ENCODE measurements at places on chromosomes 5 and 9. TPM values are rescaled to one million over a fixed set of nuclear protein-coding genes. Genes with fewer than 3 reads are reported as not detected.

DNA sequence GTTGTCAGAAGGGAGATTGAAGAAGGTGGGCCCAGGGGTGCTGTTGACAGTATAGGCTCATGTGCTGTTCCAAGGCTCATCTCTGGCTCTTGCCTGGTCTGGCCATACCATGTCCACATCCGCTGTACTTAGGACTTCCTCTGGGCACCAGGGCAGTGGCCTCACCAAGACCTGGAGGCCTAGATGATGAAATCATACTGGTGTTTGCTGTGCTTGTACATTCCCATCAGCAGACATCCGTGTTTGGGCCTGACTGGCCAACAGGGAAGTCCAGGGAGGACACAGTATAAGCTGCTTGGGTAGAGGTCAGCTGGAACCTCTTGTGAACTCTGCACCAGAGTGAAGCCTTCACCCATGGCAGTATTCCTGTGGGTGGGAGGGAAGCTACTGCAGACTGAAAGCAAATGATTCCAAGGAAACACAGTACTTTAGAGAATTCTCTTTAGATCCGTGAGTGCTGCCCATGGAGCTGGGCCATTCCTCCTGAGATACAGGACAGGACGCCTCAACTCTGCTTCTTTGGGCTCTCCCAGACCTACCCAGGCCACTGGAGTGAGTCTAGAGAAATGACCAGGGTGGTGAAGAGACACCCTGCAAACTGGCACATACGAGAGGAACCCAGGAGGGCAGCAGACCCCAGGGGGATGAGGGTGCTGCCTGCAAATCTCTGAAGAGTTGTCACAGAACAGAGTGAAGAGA is 22.5 kb downstream of the POLR1E start:
- H3K4me3 ChIP-seq: no peak overlapping the region
- H3K27me3 ChIP-seq: no peaks in the 10 kb centered on the region
- no peaks in the 10 kb centered on the region for H3K4me1 ChIP-seq
- H3K36me3 ChIP-seq: peaks cover 16% of the 10 kb centered on the region
- DNase-seq: no peak

- peaks cover 2% of the 10 kb centered on the region for H3K4me1 ChIP-seq
- H3K27ac ChIP-seq: no peak overlapping the region
- H3K27me3 ChIP-seq: no peaks in the 10 kb centered on the region
- H3K4me3 ChIP-seq: no peak overlapping the region
- DNase-seq: no peak
Measured at GRCh38 chr5:65832603-65833228, 93.7 kb upstream of the ERBIN start.

GRCh38 chr5:8094304-8094703 is 225.4 kb downstream of the MTRR start:
- no peak overlapping the region for H3K4me3 ChIP-seq
- H3K4me1 ChIP-seq: no peaks in the 10 kb centered on the region
- no peaks in the 10 kb centered on the region for H3K36me3 ChIP-seq
- H3K27ac ChIP-seq: no peak overlapping the region

- H3K4me1 ChIP-seq: peaks cover 3% of the 10 kb centered on the region
- no peaks in the 10 kb centered on the region for H3K27me3 ChIP-seq
- no peak overlapping the region for H3K27ac ChIP-seq
- no peak for DNase-seq
- H3K4me3 ChIP-seq: no peak overlapping the region
- H3K36me3 ChIP-seq: no peaks in the 10 kb centered on the region
Measured at GRCh38 chr9:107190061-107190935, 92.8 kb upstream of the RAD23B start.

DNA sequence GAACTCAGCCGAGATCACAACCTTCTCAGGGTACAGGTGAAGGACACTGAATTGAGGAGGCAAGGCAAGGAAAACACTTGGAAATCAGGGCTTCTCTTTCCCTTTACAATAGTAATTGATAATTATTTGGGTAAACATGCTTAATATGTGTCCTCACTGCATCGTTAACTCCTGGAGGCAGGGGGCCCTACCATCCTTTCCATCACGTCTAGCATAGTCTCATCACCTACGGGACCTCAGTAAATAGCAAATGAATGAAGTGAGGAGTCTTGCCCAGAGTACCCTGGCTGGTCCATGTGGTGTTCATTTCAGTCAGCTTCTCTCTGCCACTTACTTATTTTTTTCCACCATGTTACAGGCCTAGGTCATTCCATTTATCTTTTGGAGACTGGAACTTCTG is 2.3 kb downstream of the F2RL1 start:
- H3K27ac ChIP-seq: no peak overlapping the region
- no peak overlapping the region for H3K4me3 ChIP-seq
- H3K36me3 ChIP-seq: no peaks in the 10 kb centered on the region
- no peak for DNase-seq
- peaks cover 6% of the 10 kb centered on the region for H3K4me1 ChIP-seq
- 0 out of 2 replicates have a peak, but pooled peaks cover 5% of the 10 kb centered on the region for H3K27me3 ChIP-seq

DNA sequence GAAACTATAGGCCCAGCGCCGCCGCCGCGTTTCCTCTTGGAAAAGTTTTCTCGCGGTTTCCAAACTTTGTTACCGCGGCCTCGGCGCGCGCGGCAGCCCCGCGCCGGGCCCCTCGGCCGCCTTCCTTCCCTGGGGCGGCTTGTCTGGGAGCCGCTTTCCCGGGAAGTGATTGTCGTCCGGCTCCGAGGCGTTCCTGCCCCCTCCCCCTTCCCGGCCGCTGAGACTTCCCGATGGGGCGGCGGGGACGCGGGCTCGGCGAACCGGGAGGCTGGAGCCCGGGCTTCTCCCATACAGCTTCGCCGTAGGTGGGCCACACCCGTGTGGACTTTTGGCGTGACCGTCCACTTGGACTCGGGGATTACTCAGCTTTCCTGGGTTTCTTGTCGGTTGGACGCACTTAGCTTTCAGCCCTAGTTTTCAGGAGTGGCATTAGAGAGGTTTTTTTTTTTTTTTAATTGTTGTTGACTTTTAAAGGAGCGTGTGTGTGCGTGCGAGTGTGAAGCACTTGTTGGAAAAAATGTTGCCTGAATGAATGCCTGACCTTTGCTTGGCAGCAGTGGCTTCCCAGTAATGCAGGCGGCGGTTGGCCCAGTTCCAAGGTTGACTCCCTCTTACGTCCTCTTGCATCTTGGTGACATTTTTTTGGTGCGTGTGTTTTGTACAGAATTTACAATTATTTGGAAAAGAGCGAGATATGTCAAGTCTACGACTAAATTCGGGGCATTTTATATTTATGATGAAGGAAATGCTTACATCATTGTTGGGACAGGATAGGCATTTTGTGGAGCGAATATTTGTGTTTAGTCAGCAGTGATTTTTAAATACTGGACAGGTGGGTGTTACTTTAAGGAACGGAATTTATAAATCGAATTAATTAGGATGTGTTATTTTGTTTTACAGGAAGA is 821 bp downstream of the CTNNA1 start:
- H3K4me3 ChIP-seq: peak overlapping the region; percentile 91
- peaks cover 11% of the 10 kb centered on the region for H3K4me1 ChIP-seq
- DNase-seq: peak; percentile 68
- H3K27me3 ChIP-seq: no peaks in the 10 kb centered on the region

GRCh38 chr5:76528547-76529331 is 94.5 kb downstream of the F2RL2 start:
- no peak overlapping the region for H3K4me3 ChIP-seq
- no peak for DNase-seq
- H3K27me3 ChIP-seq: no peaks in the 10 kb centered on the region
- no peak overlapping the region for H3K27ac ChIP-seq
- H3K4me1 ChIP-seq: no peaks in the 10 kb centered on the region

- no peak overlapping the region for H3K4me3 ChIP-seq
- H3K36me3 ChIP-seq: no peaks in the 10 kb centered on the region
- H3K27ac ChIP-seq: no peak overlapping the region
- H3K27me3 ChIP-seq: no peaks in the 10 kb centered on the region
Measured at GRCh38 chr9:110290001-110290400, 33.7 kb upstream of the TXN start.

- no peak overlapping the region for H3K27ac ChIP-seq
- H3K4me3 ChIP-seq: no peak overlapping the region
- no peak for DNase-seq
- H3K4me1 ChIP-seq: peaks cover 2% of the 10 kb centered on the region
- 0 out of 2 replicates have a peak, but pooled peaks cover 2% of the 10 kb centered on the region for H3K36me3 ChIP-seq
- no peaks in the 10 kb centered on the region for H3K27me3 ChIP-seq
Measured at GRCh38 chr5:134584662-134585061, 48.0 kb downstream of the SAR1B start.

- no peak for DNase-seq
- H3K36me3 ChIP-seq: no peaks in the 10 kb centered on the region
- no peaks in the 10 kb centered on the region for H3K27me3 ChIP-seq
- no peak overlapping the region for H3K4me3 ChIP-seq
- H3K4me1 ChIP-seq: no peaks in the 10 kb centered on the region
- no peak overlapping the region for H3K27ac ChIP-seq
Measured at GRCh38 chr9:20702570-20702969, 18.5 kb downstream of the FOCAD start.

GRCh38 chr9:68975365-68976043 is 38.4 kb downstream of the PRKACG start:
- H3K27ac ChIP-seq: no peak overlapping the region
- H3K4me3 ChIP-seq: no peak overlapping the region
- H3K36me3 ChIP-seq: no peaks in the 10 kb centered on the region
- DNase-seq: no peak
- no peaks in the 10 kb centered on the region for H3K4me1 ChIP-seq
- no peaks in the 10 kb centered on the region for H3K27me3 ChIP-seq

GRCh38 chr5:73623901-73624404 is 2.0 kb upstream of the ARHGEF28 start:
- H3K27ac ChIP-seq: no peak overlapping the region
- peaks cover 19% of the 10 kb centered on the region for H3K27me3 ChIP-seq
- DNase-seq: no peak
- H3K4me3 ChIP-seq: no peak overlapping the region
- no peaks in the 10 kb centered on the region for H3K4me1 ChIP-seq

- H3K27ac ChIP-seq: no peak overlapping the region
- H3K36me3 ChIP-seq: no peaks in the 10 kb centered on the region
- no peaks in the 10 kb centered on the region for H3K27me3 ChIP-seq
Measured at GRCh38 chr9:28413471-28413870, 840.2 kb upstream of the C9orf72 start.

- H3K4me1 ChIP-seq: peaks cover 4% of the 10 kb centered on the region
- DNase-seq: no peak
- no peak overlapping the region for H3K27ac ChIP-seq
- H3K4me3 ChIP-seq: no peak overlapping the region
- H3K27me3 ChIP-seq: no peaks in the 10 kb centered on the region
Measured at GRCh38 chr9:77170991-77171699, 6.2 kb upstream of the VPS13A start.

GRCh38 chr5:149227168-149227826 is 44.4 kb upstream of the AFAP1L1 start:
- no peak overlapping the region for H3K27ac ChIP-seq
- H3K36me3 ChIP-seq: no peaks in the 10 kb centered on the region
- no peaks in the 10 kb centered on the region for H3K27me3 ChIP-seq
- DNase-seq: no peak

DNA sequence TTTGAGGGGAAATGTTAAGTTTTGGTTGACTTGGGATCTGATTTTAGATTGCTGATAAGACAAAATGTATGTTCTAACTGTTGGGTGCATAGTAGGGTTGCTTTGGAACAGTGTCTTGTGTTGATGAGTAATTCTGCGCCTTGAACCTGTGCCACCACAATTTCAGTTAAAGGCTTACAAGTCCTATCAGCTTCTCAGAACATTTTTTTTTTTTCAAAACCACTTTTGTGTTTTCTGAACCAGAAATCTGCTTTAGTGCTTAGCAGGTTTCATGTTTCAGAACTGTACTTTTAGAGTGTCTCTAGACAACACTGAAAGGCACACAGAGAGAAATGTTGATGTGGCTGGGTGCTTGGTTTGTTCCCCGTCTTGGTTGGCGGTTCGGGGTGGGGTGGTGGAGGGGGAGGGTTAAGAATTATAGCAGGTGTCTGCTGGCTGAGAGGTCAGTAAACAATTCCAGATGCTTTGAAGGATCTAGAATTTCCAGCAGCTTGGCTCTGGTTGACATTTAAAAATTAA is 84.6 kb downstream of the ANKRD55 start:
- no peak for DNase-seq
- H3K27me3 ChIP-seq: no peaks in the 10 kb centered on the region
- H3K36me3 ChIP-seq: no peaks in the 10 kb centered on the region

DNA sequence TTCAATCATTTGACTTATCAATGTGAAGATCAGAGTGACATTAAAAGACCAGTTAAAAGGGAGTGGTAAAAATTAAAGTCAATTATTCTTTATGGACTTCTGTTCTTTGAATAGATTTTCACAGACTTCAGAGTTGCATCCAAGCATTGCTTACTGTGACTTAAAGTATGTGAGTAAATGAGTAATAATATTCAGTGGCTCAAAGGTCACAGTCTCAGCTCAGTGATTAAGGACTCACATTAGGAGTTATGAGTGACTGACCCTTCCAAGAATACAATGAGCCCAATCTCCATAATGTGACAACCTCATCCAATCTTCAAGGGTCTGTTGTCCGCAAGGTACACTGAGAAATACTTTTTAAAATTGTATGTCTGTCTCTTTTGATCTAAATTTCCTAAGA is 811.2 kb downstream of the BRINP1 start:
- no peaks in the 10 kb centered on the region for H3K4me1 ChIP-seq
- H3K27ac ChIP-seq: no peak overlapping the region
- H3K27me3 ChIP-seq: no peaks in the 10 kb centered on the region
- no peak overlapping the region for H3K4me3 ChIP-seq
- no peaks in the 10 kb centered on the region for H3K36me3 ChIP-seq

DNA sequence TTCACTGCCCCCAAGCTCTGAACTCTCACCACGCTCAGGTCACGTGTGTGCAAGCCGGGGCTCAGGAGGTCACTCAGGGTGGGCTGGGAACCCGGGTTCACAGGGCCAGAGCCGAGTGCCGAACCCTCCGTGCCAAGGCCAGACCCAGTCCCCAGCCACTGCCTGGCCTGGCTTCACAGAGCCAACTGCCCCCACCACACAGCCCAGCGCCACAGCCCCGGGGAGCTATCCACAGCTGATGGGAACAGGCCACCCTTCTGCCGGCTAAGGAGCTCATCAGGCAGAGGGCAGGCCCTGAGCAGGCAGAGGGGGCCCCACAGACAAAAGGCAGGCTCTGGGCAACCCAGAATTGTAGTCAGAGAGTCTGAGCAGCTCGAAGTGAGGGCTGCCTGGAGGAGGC is 117.0 kb downstream of the VAV2 start:
- H3K27me3 ChIP-seq: no peaks in the 10 kb centered on the region
- no peak for DNase-seq
- no peaks in the 10 kb centered on the region for H3K36me3 ChIP-seq
- no peak overlapping the region for H3K27ac ChIP-seq
- peaks cover 3% of the 10 kb centered on the region for H3K4me1 ChIP-seq

The ABLIM3 gene
- total RNA-seq: 0.56 TPM

The DCTN4 gene
- total RNA-seq: 42.5 TPM

The NR6A1 gene
- total RNA-seq: 237 TPM

The CD274 gene
- not detected for total RNA-seq

The SPATA31A3 gene
- not detected for total RNA-seq

The PCDHB11 gene
- 1.4 TPM for total RNA-seq

The TOMM5 gene
- total RNA-seq: 174 TPM

The SLC36A3 gene
- not detected for total RNA-seq

All from H1 (cell line).